Breast epithelium (tissue), 4 donors: ENCODE measurements at places on chromosomes 1 and 21.

DNA sequence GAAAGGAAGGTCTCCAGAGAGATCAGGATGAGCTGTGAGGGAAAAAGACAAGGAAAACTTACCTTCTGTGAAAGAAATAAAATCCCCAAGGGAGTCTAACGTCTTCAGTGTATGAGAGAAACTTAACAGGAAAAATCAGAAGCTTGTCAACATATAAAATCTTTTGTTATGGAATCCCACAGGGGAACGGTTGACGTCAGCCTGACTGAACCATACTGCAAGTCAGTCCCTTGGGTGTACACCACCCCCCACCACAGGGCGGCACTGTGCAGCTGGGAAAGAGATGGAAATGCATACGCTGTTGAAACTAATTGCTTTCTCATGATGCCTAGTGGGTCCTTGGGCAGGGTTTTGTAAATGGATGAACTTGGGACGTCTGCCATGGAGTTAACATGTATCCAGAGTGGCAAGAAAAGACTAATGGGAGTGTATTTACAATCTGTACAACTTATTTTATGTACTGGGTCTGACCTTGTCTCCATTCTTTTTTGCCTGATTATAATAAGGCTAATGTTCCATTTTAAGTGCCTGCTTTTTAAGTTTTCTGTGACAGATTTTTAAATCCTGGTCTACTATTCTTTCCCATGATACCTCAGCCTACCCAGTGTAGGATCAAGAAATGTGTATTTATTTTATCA, 22.7 kb downstream of the UTP25 start:
- DNase-seq, result no peak

GRCh38 chr1:215052256-215053015, 30.1 kb upstream of the KCNK2 start:
- no peak for DNase-seq

GRCh38 chr1:27135541-27136235, 19.2 kb downstream of the SLC9A1 start:
- no peak for DNase-seq

DNA sequence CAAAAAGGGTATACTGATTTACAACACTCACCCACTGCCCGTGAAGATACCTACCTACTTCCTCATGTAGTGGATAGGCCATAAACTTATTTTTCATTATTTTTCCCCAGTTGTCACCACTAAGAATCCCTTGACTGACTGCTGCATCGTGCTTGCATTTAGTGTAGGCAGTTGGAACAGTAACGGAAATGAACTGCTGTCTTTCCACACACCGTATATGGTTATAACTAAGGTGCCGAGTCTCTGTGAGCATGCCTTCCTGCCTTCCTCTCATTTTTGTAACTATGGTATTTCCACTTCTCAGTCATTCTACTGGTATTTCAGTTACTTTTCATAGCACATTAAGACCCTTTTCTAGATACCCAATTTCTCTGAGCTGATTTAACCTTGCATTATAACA, 36.4 kb downstream of the SLC35F3 start:
- no peak for DNase-seq

GRCh38 chr1:202956969-202957368, 1.1 kb downstream of the ADIPOR1 start:
- no peak for DNase-seq

DNA sequence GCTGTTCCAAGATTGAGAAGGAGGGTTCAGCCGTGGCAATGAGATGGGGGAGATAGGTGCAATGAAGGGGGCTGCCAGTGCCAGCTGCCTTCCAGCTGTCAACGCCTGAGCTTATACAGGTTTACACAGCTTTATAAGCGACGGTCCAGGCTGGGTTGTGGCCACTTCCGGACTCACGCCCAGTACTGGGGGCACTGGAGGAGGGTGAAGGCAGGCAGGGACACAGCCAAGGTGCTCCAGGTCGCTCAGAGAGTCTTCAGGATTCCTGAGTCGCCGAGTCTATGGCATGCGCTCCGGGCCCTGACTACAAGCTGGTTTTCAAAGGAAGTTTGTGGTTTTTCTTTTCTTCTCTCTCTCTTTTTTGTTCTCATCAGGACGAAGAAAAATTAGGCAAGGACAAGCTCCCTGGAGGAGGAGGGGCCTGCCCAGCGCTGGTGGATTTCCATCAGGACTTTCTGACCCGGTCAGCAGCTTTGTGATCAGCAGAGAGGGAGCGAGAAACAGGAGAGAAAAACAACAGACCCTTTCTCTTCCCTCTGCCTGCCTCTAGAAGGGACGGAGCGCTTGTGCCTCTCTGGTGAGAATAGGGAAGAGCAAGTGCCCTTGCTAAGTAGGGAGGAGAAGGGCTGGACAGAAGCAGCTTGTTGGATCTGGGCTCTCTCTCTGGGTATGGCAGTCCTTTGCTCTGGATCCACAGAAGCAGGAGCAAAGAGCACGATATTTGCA, at the start of gene MINDY1:
TSS of gene MINDY1 (minus strand) at position 576 of the 726 bp plus-strand sequence. CDS start 4,285 bp downstream, outside the sequence.
- peak; percentile 74 for DNase-seq

GRCh38 chr21:26112127-26112742, 58.3 kb downstream of the APP start:
- no peak for DNase-seq

DNA sequence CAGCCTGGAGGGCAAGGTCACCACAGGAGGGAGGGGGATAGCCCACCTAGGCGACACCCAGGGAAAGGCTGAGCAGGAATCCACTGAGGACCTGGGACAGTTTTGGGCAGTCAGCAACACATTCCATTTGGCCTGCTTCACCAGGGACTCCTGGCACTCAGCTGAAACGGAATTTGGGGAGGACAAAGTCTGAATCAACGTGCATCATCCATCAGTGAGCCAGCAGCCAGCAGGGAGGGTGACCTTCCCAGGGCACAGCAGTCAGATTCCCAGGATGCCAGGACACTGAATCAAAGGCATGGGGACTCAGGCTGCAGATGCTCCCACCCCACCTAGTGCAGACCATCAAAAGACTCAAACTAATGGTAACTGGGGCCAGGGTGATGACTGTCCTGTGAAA, 4.6 kb downstream of the SH3BP5L start:
- DNase-seq, result no peak
